Central memory CD8-positive, alpha-beta T cell (primary cell): ENCODE measurements at places on chromosomes 6 and 20.

DNA sequence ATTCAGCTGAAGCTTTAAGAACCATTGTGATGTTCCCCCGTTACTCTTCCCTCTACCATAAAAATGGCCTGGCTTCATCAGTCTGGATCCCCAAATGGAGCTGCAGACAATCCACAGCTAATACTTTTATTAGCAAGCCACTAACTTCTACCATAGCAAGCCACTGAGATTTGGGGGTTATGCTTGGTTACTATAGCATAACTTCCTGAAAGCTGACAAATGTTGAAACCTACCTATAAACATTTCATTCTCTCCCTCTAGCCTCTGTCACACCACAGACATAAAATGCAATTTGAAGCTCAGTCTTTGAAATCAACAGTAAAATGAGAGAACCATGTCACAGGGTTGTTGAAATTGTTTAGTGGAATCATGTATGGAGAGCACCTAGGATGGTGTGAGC, 3.0 kb upstream of the HTR1E start:
- DNase-seq = no peak

DNA sequence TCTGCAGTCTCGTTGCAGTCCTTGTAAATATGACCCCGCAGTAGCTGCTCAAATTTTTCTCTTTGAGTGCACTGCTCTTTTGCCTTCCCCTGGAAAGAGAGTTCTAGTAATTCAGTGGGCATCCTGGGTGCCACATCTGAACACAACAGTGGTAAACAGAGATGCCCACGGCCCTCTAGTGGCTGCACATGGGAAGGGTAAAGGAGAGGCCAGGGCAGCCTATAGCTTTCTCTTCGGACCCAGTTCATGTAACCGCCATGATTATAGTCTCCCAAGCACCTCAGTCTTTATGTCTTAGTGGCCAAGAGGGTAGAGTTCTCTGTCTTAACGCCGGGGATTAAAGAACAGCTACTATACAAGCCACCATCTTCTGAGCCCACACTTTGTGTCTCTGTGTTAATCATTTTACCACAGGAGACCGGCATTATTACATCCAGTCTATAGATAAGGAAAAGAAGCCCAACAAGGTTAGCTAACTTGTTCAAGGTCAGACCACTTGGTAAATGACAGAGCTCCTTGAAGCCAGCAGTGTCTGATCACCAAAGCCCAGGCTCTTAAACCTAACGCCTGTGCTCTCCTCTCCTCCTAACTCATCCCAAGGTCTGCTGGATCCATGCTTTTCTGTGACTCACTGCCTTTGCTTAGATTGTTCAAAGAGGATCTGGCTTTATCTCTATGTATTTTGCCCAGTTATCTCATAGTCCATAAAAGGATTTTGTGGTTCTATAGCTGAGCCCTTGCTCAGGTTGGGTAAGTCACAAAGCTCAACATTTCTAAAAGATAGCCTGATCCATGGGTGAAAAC, 81.8 kb downstream of the ISM1 start:
- no peak for DNase-seq

- no peak for DNase-seq
Observed at GRCh38 chr6:90530882-90531281, 56.0 kb downstream of the MAP3K7 start.

GRCh38 chr6:26475823-26476729, 18.3 kb downstream of the BTN2A1 start:
- no peak for DNase-seq

DNA sequence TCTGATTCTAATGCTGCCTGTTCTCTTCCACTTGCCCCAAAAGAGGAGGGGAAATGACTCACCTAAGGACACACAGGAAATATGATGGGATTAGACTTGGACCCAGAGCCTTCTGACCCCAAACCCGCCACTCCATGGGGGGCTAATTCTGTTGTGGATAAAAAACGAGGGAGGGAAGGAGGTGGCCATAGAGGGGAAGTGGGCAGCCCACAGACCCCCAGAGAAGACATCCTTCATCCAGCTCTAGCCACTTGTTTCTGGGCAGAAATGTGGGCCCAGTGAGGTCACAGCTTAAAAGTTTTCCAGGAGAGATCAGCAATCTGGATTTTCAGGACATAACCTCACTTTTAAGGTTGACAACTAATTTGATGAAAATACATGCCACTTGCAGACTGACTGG, 202.1 kb downstream of the ANKRD60 start:
- DNase-seq = no peak

- no peak for DNase-seq
Observed at GRCh38 chr6:36492621-36493020, 49.8 kb downstream of the KCTD20 start.
